ENCODE measurements at places on chromosomes 3 and 15.
A peak's percentile ranks its signal among the peaks of the same experiment; 100 is the strongest.

GRCh38 chr3:62109534-62109933 lies 263.8 kb downstream of the FEZF2 start:
- DNase-seq: no peak

DNA sequence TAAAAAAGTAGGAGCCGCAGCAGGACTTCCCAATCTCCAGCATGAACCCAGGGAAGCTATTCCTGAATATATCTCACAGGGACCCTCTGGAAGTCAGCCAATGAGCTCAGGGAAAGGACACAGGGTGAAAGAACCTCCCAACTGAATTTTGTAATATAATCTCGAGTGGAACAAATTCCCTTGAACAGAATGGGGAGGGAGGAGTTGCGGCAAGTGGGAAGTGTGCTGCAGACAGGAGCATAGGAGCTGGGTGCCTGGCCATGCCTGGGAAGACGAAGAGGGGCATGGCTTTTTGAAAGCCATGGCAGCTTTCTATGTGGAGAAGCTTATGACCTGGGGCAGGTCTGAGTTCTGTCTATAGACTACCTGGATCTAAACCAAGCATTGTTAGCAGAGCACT lies 98.4 kb downstream of the CBLB start:
- no peak for DNase-seq

DNA sequence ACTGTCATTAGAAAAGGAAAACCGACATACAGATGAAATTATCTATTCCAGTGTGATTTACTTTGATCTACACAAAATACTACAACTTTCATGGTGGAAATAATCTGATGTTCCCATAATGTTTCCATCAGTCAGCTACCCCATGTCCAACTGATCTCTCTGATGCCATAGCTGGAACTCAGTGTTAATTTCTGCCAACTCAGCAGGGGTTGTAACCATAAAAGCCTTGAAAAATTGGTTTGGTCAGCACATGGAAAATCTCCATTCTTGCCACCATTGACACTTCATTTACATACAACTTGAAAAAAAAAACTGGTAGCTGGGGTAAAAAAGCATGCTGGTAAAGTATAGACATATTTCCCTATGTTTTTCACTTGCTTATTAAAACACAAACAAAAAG lies 1463.7 kb downstream of the OTOL1 start:
- no peak for DNase-seq

- DNase-seq: no peak
Observed at GRCh38 chr3:31639828-31640227, 107.1 kb downstream of the STT3B start.

GRCh38 chr15:78272776-78273175 lies 8.4 kb downstream of the DNAJA4 start:
- no peak for DNase-seq

GRCh38 chr3:151371526-151371925 lies 13.0 kb downstream of the P2RY12 start:
- DNase-seq: no peak

- DNase-seq: peak; percentile 57
Observed at GRCh38 chr15:69576035-69576526, 123.5 kb downstream of the RPLP1 start.

GRCh38 chr15:28113394-28114113 lies 14.4 kb upstream of the OCA2 start:
- no peak for DNase-seq

DNA sequence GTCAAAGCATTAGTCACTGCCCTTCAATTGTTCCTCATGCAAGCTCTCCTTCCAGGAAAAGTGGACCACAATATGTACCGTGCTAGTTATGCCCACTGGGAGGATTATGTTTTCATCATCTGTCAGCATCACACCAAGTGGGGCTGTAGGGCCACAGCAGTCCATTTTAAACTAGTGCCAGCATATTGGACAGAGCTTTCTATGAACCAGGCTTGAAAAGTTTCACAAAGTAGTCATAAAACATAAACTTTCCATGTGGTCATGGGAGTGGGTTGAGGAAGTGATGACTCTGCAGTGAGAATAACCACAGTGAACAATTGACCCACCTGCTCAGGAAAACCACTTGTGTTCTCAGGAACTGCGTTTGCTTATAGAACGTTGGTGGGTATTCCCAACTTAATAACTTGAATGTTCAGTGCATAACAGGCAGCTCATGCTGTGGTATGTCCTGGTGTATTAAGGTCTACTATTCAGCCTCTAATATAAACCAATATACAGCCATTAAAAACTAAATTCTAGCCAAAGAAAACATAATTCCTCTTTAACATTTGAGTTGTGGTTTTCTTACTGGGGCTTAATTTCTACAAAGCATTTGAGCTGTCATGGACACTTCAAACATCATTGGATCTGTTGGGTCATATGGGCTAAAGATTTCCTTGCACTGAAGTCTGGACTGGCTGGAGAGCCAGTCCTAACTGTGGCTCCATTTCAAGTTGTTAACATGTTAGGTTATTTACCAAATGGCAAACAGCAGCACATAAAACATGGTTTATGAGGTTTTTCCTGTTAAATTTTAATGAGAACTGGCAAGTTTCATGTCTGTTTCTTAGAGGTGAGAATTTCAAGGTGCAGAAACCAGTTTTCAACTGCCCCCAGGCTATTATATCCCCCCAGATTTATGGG lies 274.1 kb downstream of the OTOL1 start:
- no peak for DNase-seq

- no peak for DNase-seq
Observed at GRCh38 chr3:149233323-149233722, 11.7 kb upstream of the CP start.

DNA sequence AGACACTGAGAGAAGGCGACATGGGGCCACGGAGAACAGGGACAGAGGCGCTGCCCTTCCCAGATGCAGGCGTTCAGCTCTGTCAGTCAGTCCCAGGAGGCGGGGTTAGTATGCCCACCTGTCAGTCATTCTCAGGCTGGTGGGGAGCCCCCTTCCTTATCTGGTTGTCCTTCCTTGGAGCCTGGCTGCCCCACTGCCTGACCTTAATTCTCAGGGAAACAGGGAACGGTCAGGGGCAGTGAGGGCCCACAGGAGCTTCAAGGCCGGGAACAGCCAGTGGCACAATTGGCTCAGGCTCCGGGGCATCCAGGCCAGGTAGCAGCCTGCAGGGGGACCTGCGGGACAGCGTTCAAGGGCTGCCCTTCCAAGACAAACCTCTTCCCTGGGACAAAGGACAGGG lies 133.2 kb downstream of the CHSY1 start:
- DNase-seq: no peak

DNA sequence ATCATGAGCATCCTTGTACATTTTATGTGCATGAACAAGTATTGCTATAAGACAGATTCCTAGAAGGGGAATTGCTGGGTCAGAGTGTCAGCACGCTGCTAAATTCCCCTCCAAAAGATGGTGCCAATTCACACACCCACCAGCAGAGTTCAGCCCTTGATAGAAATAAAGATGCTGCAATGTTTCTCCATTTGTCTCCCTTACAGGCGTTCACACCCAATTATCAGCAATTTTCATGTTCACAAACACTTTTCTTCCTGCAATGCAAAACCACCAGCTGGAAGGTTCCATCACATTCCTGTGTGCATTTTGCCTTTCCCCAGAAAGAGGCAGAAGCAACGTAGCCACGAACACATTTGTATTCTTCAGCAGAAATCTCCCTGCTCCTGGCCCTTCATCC lies 3.3 kb upstream of the TAMM41 start:
- no peak for DNase-seq

- no peak for DNase-seq
Observed at GRCh38 chr3:194139814-194140391, 4.0 kb downstream of the HES1 start.

DNA sequence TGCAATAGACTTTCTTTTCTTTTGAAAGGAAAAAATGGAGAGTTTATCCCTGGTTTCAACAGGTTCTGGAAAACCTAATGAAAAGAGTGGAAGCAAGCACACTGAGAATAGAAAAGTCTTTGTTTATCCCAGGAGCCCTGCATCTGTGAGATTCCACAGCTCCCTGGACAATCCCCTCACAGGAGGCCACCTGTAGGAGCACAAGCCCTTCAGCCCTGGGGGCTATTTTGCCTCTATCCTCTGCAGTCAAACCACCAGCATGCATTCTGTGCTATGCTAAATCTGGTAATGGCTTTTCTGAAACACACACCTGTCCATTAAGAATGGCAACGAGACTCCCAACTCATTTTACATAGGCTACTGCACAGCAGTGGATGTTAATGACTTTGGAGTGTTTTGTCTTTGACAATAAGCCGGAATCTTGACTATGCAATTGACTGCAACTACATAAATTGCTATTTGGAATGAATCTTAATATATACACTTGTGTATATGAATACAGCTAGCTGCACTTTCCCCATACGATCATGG lies 369.4 kb downstream of the NR2F2 start:
- DNase-seq: no peak

- DNase-seq: no peak
Observed at GRCh38 chr3:133828576-133829309, 23.1 kb downstream of the SRPRB start.

GRCh38 chr15:87736401-87736800 lies 520.1 kb downstream of the NTRK3 start:
- DNase-seq: no peak

GRCh38 chr3:100057716-100058575 lies 56.4 kb downstream of the FILIP1L start:
- DNase-seq: no peak

GRCh38 chr15:98080791-98081190 lies 120.3 kb downstream of the ARRDC4 start:
- DNase-seq: no peak

GRCh38 chr3:42507761-42508335 lies 5.4 kb downstream of the VIPR1 start:
- no peak for DNase-seq
